ENCODE measurements at places on chromosomes 16 and 17. TPM values are rescaled to one million over a fixed set of nuclear protein-coding genes. Genes with fewer than 3 reads are reported as not detected.

The AMZ2 gene
- total RNA-seq: 62.1 TPM

The XAF1 gene
- total RNA-seq: 67.4 TPM

The TSPAN10 gene
- total RNA-seq: 0.85 TPM

The KRT31 gene
- not detected for total RNA-seq

The SLC13A2 gene
- total RNA-seq: not detected

The SHCBP1 gene
- 1.9 TPM for total RNA-seq

The MILR1 gene
- 13.5 TPM for total RNA-seq

The KRTAP9-8 gene
- total RNA-seq: not detected

The SMIM5 gene
- total RNA-seq: 12.5 TPM

The TBC1D3H gene
- total RNA-seq: not detected

The PROCA1 gene
- total RNA-seq: 7.6 TPM

The KIF2B gene
- not detected for total RNA-seq

The RAI1 gene
- 62.0 TPM for total RNA-seq

The SLC5A11 gene
- not detected for total RNA-seq

The FMNL1 gene
- 39.6 TPM for total RNA-seq

The KIF18B gene
- 0.40 TPM for total RNA-seq

The GDPD1 gene
- total RNA-seq: 4.1 TPM

The KRT32 gene
- 0.67 TPM for total RNA-seq

The ICAM2 gene
- 38.2 TPM for total RNA-seq

The GP2 gene
- total RNA-seq: 2.8 TPM

The CD300E gene
- total RNA-seq: 3.8 TPM

The PRSS22 gene
- total RNA-seq: 0.36 TPM

The TBC1D3G gene
- not detected for total RNA-seq

The CBLN1 gene
- total RNA-seq: 0.85 TPM

The SOX8 gene
- total RNA-seq: 57.7 TPM

The NLRP1 gene
- 51.4 TPM for total RNA-seq

The G6PC1 gene
- total RNA-seq: not detected

The SPATA22 gene
- total RNA-seq: 0.67 TPM

The RNF43 gene
- 0.67 TPM for total RNA-seq

The KRTAP17-1 gene
- total RNA-seq: not detected
